Left renal pelvis (tissue), 4 donors: ENCODE measurements at places on chromosomes 7 and 10.

DNA sequence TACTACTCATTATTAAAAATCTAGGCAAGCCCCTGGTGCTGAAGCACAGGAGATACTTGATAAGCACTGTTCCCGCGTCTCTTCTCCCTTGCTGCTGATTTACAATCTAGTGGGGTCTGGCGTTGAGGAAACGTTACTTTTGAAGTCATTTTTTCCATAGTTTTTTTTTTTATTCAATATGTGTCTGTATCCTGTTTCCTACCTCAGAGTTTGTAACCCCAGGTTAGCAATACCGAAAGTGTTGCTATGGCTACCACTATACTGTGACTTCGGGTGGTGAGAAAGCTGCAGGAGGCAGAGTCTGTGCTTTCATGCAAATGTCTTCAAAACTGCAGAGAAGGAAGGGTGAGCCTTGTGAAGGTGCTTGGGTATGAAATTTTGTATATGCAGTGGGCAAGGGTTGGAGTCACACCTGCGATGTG lies 458.8 kb upstream of the GHITM start:
- no peak for DNase-seq

DNA sequence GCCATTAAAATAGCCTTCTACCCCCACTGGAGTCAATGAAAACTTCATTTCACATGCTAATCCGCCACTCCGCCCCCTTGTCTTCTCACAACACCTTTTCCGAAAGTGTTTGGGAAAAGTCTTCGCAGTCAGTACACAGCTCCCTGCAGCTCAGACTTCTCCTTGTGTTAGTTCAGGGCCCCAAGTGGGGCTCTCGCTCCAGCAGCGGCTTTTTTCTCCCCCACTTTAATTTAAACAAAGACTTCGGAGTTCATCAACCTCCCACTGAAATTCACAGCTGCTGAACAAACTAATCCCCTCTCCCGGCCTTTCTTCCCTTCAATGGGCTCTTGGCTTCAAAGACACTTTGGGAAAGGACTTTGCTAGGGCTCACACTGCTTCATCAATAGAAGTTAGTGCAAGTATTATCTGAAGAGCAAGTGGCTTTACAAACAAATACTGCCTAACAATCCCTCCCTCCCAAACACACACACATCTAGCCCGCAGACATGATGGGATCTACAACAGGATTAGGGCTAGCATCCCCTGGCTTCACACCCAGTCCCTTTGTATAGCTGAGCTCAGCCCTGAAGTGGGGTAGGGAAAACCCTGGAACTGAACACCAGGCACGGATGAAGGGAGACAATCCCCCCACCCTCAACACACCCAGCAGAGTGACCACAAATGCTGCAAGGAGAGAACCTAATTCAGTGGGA lies 23.1 kb downstream of the WNT8B start:
- DNase-seq = no peak

GRCh38 chr10:116877391-116877790 lies 28.1 kb downstream of the ENO4 start:
- no peak for DNase-seq

DNA sequence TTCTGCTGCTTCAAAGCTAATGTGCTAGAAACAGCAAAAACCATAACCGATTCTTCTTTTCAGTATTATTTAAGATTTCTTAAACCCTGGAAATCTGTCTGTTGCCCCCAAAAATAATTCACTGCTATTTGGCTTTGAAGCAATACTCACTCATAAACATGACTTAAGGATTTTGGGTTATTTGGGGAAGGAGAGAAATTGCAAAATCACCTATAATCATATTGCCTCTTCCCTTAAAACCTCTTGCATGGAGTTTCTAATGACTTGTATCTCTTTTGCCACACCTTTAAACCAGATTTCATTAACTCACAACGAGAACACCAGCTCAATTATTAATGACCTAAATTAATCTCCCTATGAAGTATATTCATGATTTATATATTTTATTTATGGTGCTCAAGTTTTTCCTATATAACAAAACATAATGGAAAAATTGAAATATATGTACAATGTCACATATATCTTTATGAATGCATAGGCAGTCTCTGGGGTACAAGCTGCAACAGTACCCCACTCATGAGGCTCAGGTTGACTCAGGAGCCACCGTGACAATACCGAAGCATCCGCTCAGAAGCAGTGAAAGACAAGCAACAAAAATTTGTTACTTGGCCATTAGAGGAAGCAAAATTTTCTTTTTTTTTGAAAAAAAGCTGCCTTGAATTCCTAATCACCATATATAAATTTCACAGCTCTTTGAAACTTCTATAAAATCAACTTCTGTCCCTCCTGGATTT lies 3.0 kb downstream of the NAMPT start:
- no peak for DNase-seq

- DNase-seq = no peak
Observed at GRCh38 chr7:142319970-142320369, 62.1 kb upstream of the PRSS58 start.

GRCh38 chr7:149856583-149856982 lies 17.2 kb upstream of the ATP6V0E2 start:
- DNase-seq = no peak

GRCh38 chr10:5291501-5292195 lies 73.1 kb upstream of the UCN3 start:
- no peak for DNase-seq

- DNase-seq = no peak
Observed at GRCh38 chr10:21169271-21169670, 272.2 kb upstream of the NEBL start.

DNA sequence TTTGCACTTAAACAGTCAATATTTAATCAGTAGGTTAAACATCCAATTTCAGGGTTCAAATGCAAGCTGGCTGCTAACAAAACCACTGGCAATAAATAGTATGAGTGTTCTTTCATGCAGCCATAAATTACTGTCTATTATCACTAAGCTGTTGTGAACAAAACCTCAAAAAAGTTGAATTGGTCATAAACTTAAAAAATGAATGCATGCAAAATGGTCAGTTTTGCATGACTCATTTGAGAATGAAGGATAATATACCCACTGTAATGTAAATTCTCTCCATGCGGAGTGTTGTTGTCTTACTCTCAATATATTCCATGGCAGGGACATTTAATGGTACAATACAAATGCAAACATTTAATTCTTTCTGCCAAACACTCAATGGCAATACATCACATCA lies 226.4 kb downstream of the MAGI2 start:
- no peak for DNase-seq

- DNase-seq = no peak
Observed at GRCh38 chr10:102433619-102434046, 1.3 kb upstream of the CUEDC2 start.

- DNase-seq = no peak
Observed at GRCh38 chr10:11742779-11743298, 657 bp downstream of the ECHDC3 start.

DNA sequence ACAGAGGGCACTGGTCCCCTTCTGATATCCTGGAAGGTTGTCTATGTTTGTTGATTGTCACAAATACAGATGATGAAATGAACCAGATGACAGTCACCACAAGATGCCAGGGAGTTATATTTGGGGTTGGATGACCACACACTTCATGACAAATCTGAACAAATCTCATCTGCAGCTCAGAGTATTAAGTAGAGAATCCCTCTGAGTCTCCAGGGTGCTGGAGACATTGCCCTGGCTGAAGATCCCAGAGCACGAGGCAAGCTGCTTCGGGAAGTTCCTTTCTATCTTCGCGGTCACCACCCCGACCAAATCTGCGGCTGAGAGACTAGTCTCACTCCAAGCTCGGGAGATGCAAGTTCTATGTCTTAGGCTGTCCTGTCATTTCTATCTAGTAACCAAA lies 9.0 kb downstream of the DENND2A start:
- DNase-seq = no peak

DNA sequence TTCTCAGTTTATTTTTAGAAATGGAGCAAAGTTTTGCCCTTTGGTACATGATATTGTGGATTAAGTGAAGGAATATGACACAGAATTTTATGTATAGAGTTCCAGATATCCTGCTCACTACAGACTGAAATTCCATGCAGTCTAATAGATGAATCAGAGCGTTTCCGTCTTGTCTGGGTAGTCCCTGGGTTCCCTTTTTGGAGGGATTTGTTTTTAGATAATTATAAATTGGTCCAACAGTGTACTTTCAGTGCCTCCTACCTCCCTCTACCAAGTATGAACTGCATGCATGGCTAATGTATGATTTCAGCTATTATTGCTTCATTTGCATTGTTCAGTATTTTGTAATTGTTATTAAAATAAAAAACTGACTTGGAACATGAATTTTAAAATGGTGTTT lies 74.4 kb downstream of the SEPTIN7 start:
- DNase-seq = no peak

DNA sequence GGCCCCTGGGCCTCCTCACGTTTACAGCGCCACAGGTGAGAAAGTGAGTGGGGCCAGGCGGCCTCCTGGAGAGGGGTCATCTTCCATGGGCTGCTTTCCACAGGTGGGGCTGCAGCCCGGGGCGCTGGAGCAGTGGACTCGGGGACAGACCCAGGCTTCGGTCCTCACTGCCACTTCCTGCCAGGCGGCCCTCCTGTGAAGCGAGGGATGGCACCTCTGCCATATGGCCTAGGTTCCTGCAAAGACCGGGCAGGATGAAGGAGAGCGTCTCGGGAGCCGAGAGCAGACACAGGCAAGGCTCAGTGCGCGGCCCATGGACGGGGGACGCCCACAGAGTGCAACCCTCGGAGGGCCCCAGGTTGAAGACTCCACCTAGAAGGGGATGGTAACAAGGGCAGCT lies 106.8 kb downstream of the MAD1L1 start:
- no peak for DNase-seq

DNA sequence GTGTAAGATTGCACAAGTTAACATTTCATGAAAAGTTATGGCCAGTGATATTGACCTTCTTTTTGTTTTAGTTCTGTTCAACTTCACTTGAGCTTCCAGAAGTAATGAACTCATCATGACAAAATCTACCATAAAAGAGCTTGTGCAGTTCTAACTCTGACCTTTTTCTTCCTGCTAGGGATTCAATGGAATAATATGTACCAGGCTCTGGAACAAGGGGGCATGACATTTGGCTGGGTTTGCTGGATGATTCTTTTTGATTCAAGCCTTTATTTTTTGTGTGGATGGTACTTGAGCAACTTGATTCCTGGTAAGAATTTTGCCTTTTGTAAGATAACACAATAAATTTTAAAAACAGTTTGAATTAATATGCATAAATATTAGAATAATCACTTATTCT lies 205.0 kb downstream of the ABCA13 start:
- no peak for DNase-seq

DNA sequence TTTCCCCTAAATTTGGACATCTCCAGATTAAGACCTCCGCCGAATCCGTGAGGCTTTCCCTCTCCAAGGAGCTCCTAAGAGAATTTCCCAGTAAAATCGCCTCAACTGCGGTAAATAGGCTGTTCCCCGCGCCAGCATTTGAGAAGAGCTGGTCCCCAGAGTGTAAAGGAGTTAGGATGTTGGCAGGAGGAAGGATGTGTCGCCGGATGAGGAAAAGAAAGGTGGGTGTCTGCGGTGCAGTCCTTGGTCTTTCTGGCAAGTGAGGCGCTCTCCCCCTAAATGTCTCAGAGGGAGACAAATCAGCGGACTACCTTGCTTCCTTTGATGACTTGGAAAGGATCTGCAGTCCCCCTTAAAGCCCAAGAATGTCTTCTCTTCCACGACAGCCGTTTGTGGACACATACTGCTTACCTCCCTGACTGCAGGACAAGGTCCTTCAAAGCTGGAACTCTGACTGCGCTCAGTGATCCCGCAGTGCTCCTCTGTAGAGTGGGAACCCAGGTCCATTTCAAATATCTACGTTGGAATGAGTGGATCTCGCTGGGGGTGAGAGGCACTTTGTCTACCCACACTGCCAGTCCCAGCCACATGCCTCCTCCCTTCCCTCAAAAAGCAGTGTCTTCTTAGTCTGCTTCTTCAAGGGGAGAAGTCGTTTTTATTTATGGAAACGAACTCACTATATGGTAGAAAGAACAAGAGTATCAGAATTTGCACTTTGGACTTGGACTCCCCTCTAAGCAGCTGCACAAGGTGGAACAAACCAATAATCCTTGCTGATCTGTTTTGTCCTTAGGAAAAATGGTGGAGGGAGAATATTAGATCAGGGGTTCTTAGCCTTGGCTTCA lies 1.1 kb upstream of the DLG5 start:
- no peak for DNase-seq
